Suppressor macrophage treated with lipopolysaccharide for 4 hours (primary cell): ENCODE measurements at places on chromosomes 7 and 10.

- no peak for DNase-seq
Measured at GRCh38 chr10:122404576-122404975, 30.1 kb downstream of the PLEKHA1 start.

- DNase-seq: no peak
Measured at GRCh38 chr10:44398271-44398670, 13.4 kb upstream of the CXCL12 start.

DNA sequence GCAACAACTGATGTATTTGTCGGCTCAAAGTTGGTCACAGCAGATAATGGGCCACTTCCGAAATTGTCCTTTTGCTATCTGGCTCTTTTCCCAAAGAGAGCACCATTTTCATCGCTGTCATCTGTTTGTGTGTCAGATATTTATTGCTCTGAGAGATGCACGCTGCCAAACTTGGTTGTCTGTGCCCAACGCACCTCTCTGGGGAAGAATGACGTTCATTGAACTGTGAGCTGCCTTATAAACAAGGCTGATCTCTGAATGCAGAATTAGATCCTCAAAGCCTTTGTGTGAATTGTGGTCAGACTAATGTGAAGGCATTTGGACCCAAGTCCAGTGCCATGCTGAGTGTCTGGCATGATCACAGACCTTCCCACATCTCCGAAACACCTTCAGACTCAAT, 174.7 kb upstream of the LYZL1 start:
- DNase-seq: no peak

DNA sequence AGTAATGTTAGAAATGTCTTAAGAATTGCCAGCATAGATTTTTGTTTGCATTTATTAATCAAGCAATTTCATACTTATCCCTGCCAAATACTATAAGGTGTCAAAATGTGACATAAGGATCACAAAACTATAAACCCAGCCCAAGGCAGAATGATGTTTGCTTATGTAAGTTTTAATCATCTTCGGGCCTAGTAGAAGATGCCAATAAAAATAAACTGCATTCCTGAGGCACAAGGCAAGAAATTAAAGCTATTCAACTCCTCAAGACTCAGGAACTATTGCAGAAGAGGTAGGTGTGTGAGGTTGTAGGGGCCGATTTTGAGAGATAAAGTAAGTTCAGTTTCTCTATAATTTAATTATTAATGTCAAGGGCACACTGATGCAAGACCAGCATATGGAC, 189.4 kb upstream of the AHR start:
- no peak for DNase-seq

- DNase-seq: no peak
Measured at GRCh38 chr7:44460325-44460724, 30.1 kb downstream of the NUDCD3 start.

DNA sequence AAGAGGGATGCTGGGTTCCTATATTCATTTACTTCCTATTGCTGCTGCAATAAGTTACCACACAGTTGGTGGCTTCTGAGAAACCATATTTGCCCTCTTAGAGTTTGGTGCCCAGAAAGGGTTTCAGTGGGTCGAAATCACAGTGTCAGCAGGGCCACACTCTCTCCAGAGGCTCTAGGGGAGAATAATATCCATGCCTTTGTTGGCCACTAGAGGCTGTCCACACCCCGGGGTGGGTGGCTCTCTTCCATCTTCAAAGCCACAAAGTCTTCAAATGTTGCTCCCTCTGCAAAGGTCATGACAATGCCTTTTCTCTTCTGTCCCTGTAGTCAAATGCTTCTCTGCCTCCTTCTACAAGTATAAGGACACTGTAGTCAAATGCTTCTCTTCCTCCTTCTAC, 989.4 kb downstream of the CCSER2 start:
- DNase-seq: no peak

GRCh38 chr7:87083865-87084519, 24.5 kb upstream of the ELAPOR2 start:
- DNase-seq: no peak

DNA sequence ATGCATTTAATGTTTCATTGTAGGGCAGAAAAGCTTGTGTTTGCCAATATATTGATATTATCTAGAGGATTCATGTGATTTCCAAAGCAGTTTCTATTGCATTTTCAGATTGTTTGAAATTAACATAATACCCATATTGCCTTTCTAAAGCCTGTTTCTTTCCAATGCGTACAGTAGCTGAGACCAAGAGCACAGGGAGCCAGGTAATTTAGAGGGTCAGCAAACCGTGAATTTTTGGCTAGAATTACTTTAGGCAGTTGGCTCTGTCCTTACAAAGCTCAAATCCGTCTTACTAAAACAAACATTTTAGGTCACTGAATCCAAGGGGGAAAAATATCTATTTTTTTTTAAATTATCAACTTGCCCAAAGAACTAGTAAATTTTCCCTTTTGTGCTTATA, 604.9 kb upstream of the ADARB2 start:
- no peak for DNase-seq

DNA sequence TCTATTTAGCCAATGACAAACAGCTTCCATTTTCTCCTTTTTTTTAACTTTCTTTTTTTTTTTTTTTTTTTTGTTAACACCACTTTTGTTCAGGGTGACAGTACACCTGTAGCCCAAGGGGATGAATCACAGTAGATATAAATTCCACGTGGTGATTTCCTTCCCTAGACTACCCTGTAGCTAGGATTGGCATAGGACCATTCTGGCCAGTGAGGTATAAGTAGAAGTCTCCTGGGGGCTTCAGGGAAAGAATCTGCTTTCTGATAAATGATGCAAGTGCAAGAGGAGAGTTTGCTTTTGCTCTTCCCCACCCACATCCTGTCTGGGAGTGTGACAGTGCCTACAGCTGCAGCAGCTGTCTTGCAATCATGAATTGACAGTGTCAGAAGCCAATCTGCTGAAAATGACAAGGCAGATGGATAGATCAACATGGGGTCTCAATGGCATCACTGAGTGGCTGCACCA, 63.2 kb upstream of the TOMM7 start:
- DNase-seq: peak; percentile 72

DNA sequence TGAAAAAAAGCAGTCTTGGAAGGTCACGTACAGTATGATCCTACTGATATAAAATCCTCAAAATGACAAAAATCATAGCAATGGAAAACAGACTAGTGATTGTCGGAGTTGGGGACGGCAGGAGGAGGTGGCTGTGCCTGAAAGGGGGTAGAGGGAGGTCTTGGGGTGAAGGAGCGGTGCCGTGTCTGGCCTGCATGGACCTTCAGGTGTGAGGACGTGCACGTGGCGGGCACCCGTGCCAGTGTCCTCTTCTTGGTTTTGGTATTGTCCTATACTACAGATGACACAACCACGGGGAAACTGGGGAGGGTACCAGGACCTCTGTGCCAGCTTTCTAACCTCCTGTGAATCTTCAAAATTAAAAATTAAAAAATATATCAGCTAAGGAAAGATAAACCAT, 73.0 kb downstream of the COBL start:
- no peak for DNase-seq

DNA sequence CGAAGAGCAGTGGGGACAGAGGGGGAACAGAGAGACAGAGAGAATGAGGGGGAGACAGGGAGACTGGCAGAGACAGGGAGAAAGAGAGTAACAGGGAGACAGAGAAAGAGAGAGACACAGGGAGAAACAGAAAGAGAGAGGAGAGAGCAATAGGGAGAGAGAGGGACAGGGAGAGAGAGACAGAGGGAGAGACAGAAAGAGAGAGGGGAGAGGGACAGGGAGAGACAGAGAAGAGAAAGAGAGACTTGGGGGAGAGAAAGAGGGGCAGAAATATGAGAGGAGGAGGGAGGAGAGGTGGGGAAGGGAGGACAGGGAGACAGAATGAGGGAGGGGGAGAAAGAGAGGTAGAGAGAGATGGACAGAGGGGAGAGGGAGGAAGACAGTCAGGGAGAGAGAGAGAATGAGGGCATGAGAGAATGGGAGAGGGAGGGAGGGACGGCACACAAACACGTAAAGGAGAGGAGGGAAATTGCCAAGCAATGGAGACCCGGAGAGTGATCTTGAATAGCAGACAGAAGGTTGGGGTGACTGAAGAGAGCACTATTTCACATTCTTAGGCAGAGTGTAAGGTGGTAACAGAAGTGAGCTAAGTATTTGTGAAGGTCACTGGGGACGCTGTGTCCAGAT, 33.3 kb upstream of the KCNMA1 start:
- DNase-seq: no peak

GRCh38 chr10:129233351-129234148, 233.5 kb upstream of the MGMT start:
- DNase-seq: no peak

GRCh38 chr10:77041636-77042258, 595.9 kb downstream of the KCNMA1 start:
- DNase-seq: no peak

- peak; percentile 46 for DNase-seq
Measured at GRCh38 chr10:71531485-71532446, 135.0 kb downstream of the CDH23 start.

GRCh38 chr7:157662981-157663716, 326.3 kb downstream of the DNAJB6 start:
- DNase-seq: no peak

DNA sequence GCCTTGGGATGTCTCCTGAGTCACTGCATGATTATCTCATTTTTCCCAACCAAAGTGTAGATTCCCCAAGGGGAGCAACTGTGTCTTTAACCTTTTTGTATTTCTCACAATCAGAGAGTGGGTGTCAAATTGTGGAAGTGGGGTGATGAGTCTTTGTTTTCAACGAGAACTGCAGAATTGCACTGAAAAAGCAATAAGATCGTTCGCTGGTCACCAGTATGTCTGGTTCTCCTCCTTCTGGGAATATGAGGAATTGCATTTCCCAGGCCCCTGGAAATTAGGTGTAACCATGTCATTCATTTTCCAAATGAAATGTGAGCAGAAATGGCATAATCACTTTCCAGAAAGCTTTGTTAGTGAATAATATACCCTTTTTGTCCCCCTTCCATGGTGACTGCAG, 326.9 kb downstream of the GPAM start:
- no peak for DNase-seq

DNA sequence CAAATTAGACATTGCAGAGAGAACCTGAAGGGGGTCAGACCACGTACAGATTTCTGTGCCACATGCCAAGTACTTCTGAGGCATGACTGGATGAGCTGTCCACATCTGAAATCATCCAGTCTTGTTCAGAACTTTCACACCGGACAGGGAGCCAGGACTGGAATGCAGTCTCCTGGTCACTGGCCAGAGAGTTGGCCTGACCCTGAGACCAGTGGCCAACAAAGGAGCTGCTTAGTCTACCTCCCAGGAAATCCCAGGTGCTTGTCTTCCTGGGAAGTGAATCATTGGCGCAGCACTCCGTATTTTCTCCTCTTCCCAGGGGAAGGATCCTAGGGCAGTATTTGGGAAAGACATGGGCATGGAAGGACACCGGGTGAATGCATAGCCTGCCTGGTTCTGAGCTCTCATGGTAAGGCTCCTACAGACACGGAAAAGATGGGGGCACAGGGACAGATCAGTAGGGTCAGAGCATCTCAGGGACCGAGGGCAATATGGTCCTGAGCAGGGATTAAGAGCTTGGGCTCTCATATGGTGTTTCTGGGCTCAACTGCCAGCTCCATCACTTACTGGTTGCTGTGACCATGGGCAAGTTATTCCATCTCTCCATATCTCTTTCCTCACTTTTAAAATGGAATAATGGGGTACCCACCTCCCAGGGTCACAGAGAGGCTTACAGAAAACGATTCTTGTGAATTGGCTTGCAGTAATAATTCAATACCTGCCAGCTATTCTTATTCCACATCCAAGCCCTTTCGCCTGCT, 1.3 kb upstream of the SCD start:
- no peak for DNase-seq

GRCh38 chr10:3740157-3740871, 44.7 kb downstream of the KLF6 start:
- DNase-seq: peak; percentile 81

- no peak for DNase-seq
Measured at GRCh38 chr7:102897211-102897631, 15.6 kb upstream of the LRRC17 start.

GRCh38 chr7:879093-879492, 2.7 kb downstream of the GET4 start:
- no peak for DNase-seq
